Stimulated activated CD4-positive, alpha-beta T cell treated with anti-CD3 and anti-CD28 coated beads, Interleukin-15, amount 100 ng/mL, for 24 hours (primary cell): ENCODE measurements at places on chromosomes 2 and 18.
A peak's percentile ranks its signal among the peaks of the same experiment; 100 is the strongest.

DNA sequence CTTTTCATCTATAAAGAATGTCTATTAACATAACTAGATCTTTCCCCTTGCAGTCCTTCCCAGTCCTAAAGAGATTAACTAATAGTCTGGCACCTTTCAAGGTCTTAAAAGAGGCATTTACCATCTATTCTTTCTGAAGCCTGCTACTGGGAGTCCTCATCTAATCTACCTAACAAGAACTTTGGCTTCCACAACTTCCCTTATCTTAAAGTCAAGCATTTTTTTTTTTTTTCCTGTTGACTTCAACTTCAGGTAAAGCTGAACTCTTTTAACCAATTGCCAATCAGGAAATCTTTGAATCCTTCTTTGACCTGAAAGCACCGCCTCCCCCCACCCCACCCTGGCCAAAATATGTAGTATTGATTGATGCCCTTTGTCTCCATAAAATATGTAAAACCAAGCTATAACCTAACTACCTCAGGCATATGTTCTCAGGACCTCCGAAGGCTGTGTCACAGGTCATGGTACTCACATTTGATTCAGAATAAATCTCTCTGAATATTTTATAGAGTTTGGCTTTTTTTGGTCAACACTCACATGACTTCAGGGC is 168.6 kb downstream of the PTPRM start:
- no peak for DNase-seq

DNA sequence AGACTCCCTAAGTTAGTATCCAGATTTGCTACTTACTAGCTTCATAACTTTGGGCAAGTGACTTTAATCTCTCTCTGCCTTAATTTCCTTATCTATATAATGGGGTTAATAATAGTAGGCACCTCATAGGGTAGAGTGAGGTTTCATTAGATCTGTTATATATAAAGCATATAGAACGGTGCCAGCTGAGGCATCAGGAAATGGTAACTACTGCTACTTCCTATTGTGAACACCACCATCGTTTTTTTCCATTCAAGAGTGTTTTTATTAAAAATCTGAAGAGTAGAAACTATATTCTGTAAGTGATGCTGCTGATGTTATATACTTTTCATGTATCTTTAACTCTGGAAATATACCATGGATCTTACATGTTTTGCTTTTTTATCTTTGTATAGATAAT is 44.3 kb downstream of the MALT1 start:
- DNase-seq, result no peak

GRCh38 chr2:26911911-26912861 is 58.3 kb upstream of the MAPRE3 start:
- DNase-seq, result no peak

- DNase-seq, result no peak
Observed at GRCh38 chr2:42171396-42171980, 2.3 kb downstream of the EML4 start.

DNA sequence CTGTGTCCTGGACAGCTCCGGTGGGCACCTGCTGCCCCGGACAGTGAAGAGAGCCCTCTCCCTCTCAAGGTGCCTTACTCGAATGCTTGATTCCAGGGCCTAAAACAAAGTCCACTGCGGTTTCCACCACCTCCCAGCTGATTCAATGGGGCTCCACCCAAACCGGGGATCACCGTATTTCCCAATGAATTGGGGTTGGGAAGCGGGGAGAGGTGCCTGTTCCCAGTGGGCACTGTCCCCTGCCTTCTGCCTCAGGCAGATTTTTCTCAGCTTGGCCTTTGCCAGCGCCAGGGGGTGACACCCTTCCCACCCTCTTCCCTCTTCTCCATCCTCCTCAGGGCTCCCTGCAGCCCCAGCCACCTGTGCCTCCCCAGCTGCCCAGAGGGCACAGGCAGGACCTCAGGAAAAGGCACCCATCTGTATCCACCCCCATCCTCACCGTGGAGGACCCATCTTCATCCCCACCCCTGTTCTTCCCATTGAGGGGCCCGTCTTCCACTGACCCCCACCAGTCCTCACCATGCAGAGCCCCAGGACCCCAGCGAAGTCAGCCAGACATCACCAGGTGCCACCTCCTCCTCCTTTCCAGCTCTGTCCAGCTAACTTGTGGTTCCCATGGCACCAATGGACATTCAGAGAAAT is 66.7 kb upstream of the HPCAL1 start:
- no peak for DNase-seq

DNA sequence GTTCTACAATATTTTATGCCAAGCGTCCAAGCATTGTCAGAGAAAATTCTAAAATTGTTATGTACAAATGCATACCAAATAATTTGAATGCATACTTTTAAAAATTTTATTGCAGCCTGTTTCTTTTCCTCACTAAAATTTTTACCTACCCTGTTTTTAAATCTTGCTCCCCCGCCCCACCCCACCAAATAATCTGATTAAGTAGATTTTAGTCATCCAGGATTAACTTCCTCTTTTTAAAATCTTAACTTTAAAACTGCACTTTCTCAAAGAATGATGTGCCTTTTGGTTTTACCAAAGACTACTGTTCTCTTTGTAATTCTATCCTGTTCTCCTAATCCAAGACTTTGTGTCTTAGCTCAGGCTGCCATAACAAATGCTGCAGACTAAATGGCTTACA is 269.4 kb upstream of the FN1 start:
- no peak for DNase-seq

- peak; percentile 47 for DNase-seq
Observed at GRCh38 chr2:210503001-210503623, 26.6 kb upstream of the LANCL1 start.

- DNase-seq, result no peak
Observed at GRCh38 chr18:22346953-22347605, 70.6 kb downstream of the CTAGE1 start.

DNA sequence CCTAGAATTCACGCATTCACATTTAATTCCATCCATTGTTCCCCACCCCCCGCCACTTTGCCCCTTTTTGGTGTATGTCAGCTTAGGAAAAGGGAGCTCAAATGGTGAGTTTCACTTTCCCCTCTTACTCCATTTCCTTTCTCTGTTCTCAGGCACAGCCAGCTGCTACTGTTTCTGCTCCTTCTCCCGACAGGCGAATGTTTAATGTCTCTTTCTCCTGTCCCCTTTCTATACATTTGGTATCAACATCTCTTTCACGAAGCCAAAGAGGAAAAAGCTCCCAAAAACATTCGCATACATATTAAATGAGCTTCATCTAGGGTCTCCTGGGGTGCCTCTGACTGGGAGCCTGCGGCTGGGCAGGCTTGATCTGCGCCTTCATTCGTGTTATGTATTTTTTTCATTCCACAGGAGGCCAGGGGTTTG is 124.2 kb upstream of the SATB2 start:
- no peak for DNase-seq

GRCh38 chr2:44778671-44779476 is 162.6 kb upstream of the SIX3 start:
- DNase-seq, result no peak
